Heart left ventricle (tissue), 16 donors: ENCODE measurements at places on chromosomes 5 and 9.
A peak's percentile ranks its signal among the peaks of the same experiment; 100 is the strongest.

GRCh38 chr5:61933787-61934626 is 372.0 kb upstream of the KIF2A start:
- no peak overlapping the region for H3K27ac ChIP-seq
- no peak overlapping the region for H3K4me3 ChIP-seq
- no peaks in the 10 kb centered on the region for H3K27me3 ChIP-seq
- H3K4me1 ChIP-seq: no peaks in the 10 kb centered on the region
- no peaks in the 10 kb centered on the region for H3K36me3 ChIP-seq

DNA sequence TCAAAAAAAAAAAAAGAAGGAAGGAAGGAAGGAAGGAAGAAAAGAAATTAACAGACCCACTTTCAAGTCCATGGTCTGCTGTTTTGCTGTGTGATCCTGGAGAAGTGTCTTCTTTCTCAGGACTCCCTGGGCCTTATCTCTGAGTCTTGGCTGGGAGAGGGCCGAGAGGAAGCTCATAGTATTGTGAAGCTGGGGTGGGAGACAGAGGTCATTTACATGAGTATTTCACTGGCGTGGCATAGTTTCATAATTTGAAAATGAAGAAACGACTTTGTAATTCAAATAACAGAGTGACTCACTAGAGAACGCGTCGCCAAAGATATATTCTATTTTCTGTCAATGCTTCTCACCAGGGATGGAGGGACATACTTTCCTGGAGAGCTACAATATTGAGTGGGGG is 2.4 kb upstream of the C9orf50 start:
- no peaks in the 10 kb centered on the region for H3K36me3 ChIP-seq
- DNase-seq: no peak

DNA sequence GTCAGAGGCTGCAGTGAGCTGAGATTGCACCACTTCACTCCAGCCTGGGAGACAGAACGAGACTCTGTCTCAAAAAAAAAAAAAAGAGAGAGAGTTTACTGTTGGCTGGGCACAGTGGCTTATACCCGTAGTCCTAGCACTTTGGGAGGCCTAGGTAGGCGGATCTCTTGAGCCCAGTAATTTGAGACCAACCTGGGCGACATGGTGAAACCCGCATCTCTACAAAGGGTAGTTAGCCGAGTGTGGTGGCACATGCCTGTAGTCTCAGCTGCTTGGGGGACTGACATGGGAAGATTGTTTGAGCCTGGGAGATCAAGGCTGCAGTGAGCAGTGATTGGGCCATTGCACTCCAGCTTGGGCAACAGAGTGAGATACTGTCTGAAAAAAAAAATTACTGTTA is 12.6 kb downstream of the HABP4 start:
- peaks cover 4% of the 10 kb centered on the region for H3K4me1 ChIP-seq

DNA sequence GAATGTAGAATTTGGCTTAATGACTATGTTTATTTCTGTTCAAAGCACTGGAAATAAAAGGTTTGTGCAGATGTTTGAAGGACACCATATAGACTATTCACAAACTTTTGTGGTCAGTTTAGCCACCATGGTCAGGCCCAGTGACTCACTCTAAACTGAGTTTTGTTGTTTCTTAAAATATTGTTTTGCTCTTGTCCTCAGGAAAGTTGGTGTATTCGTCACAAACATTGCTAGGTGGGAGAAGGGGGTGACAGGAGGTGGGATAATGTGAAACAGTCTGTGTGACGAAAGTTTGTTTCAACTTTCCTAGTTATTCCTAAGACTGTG is 35.0 kb upstream of the LIFR start:
- no peak overlapping the region for H3K4me3 ChIP-seq
- peaks cover 4% of the 10 kb centered on the region for H3K4me1 ChIP-seq
- H3K27ac ChIP-seq: no peak overlapping the region
- H3K36me3 ChIP-seq: no peaks in the 10 kb centered on the region

DNA sequence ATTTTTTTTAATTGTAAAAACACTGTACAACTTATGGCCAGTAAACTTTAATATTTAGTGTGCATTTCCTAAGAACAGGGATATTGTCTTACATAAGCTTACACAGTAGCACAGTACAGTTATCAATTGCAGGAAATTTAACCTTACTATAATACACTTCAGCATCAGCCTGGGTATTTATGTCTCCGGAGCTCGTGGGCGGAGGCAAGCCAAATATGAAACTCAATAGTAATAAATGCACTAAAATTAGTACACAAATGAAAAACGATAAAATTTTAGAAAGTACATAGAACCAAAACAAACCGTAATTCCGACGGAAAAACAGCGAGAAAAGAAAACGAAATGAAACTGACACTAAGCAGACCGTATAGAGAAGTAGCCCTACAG is 91.2 kb downstream of the ANXA2R start:
- no peaks in the 10 kb centered on the region for H3K36me3 ChIP-seq
- H3K27me3 ChIP-seq: peaks cover 69% of the 10 kb centered on the region
- no peak for DNase-seq
- H3K4me1 ChIP-seq: peaks cover 17% of the 10 kb centered on the region
- H3K4me3 ChIP-seq: peak overlapping the region; percentile 64

GRCh38 chr9:2367970-2368369 is 253.6 kb upstream of the VLDLR start:
- no peak overlapping the region for H3K27ac ChIP-seq
- no peaks in the 10 kb centered on the region for H3K4me1 ChIP-seq
- H3K36me3 ChIP-seq: no peaks in the 10 kb centered on the region
- no peaks in the 10 kb centered on the region for H3K27me3 ChIP-seq
- no peak overlapping the region for H3K4me3 ChIP-seq

GRCh38 chr9:100473276-100474081 is 530 bp downstream of the TMEFF1 start:
- no peaks in the 10 kb centered on the region for H3K27me3 ChIP-seq
- no peaks in the 10 kb centered on the region for H3K4me1 ChIP-seq
- no peak for DNase-seq
- no peak overlapping the region for H3K27ac ChIP-seq
- H3K36me3 ChIP-seq: no peaks in the 10 kb centered on the region

DNA sequence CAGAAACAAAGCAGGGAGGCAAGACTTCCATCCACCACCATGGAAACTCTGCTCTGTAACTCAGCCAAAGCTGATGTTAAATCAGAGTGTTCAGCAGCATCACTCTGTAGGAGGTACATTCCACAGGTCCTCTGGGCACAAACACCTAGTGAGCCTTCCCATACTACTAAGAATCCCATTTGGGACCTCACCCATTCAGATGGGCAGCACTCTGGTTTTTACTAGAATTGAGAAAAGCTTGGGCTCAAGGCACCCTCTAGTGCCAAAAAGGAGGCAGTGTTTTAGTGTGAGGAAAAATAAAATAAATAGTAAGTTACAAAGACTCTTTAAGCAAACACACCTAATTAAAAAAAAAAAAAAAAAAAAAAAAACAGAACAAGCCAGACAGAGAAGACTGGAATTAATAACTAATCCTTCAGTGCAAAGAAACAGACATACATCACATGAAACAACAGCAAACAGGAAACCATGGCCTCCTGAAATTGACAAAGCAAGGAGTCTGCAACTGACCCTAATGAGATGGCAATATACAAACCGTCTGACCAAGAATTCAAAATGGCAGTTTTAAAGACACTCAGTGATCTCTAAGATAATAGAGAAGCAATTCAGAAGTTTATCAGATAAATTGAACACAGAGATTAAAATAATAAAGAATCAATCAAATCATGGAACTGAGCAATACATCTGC is 159.5 kb downstream of the GNA14 start:
- no peak for DNase-seq
- H3K27me3 ChIP-seq: no peaks in the 10 kb centered on the region
- H3K27ac ChIP-seq: no peak overlapping the region
- no peaks in the 10 kb centered on the region for H3K4me1 ChIP-seq

- no peak overlapping the region for H3K27ac ChIP-seq
- H3K36me3 ChIP-seq: no peaks in the 10 kb centered on the region
- no peaks in the 10 kb centered on the region for H3K27me3 ChIP-seq
- H3K4me1 ChIP-seq: peaks cover 8% of the 10 kb centered on the region
- DNase-seq: no peak
Measured at GRCh38 chr9:115364991-115365390, 247.0 kb upstream of the TNC start.

- peaks cover 7% of the 10 kb centered on the region for H3K4me1 ChIP-seq
- no peaks in the 10 kb centered on the region for H3K27me3 ChIP-seq
- no peak for DNase-seq
- peaks cover 49% of the 10 kb centered on the region for H3K36me3 ChIP-seq
Measured at GRCh38 chr9:127885508-127886281, 8.2 kb upstream of the AK1 start.

DNA sequence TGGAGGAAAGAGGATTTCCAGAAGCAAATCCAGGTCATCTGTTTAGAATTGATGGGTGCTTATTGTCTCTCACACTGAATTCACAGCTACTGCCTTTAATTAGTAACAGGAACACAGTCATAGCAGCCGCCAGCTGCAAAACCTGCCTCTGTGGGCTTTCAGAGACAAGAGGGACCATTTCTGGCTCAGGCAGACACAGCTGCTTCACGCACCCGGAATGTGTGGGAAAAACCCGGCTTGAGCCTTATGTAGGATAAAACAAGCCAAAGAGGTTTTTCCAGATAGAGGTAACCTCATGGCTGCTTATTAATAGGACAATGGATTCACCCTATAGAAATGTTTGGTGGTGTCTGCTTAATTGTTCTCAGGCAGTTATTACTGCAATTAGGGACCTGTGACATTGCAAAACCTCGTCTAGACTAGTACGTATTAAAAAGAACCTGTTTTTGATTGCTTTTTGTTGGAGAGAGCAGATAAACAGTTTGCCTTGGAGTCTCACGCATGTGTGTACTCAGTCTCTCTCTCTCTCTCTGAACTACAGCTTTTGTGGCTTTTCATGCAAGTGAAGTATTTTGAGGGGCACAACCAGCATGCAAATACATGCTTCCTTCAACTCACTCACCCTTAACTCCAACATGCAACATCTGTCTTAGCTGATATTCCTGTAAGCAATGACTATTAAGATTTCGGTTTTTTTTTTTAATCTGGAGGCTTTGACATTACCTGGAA is 302.7 kb downstream of the PLK2 start:
- peak; percentile 55 for DNase-seq
- H3K27me3 ChIP-seq: no peaks in the 10 kb centered on the region
- H3K27ac ChIP-seq: peak overlapping the region; percentile 14
- H3K4me3 ChIP-seq: no peak overlapping the region
- H3K4me1 ChIP-seq: peaks cover 16% of the 10 kb centered on the region

GRCh38 chr5:91189480-91190313 is 193.4 kb downstream of the ARRDC3 start:
- H3K27me3 ChIP-seq: no peaks in the 10 kb centered on the region
- H3K4me1 ChIP-seq: peaks cover 8% of the 10 kb centered on the region
- H3K4me3 ChIP-seq: peak overlapping the region; percentile 42
- peak overlapping the region; percentile 16 for H3K27ac ChIP-seq
- no peaks in the 10 kb centered on the region for H3K36me3 ChIP-seq
- no peak for DNase-seq

GRCh38 chr9:31519011-31519410 is 865.4 kb upstream of the ACO1 start:
- H3K4me1 ChIP-seq: no peaks in the 10 kb centered on the region
- no peaks in the 10 kb centered on the region for H3K36me3 ChIP-seq
- no peak overlapping the region for H3K4me3 ChIP-seq
- no peaks in the 10 kb centered on the region for H3K27me3 ChIP-seq
- H3K27ac ChIP-seq: no peak overlapping the region

GRCh38 chr5:68405026-68405684 is 189.6 kb downstream of the PIK3R1 start:
- no peak for DNase-seq
- H3K4me1 ChIP-seq: no peaks in the 10 kb centered on the region
- no peak overlapping the region for H3K4me3 ChIP-seq
- H3K27ac ChIP-seq: no peak overlapping the region
- H3K36me3 ChIP-seq: no peaks in the 10 kb centered on the region

DNA sequence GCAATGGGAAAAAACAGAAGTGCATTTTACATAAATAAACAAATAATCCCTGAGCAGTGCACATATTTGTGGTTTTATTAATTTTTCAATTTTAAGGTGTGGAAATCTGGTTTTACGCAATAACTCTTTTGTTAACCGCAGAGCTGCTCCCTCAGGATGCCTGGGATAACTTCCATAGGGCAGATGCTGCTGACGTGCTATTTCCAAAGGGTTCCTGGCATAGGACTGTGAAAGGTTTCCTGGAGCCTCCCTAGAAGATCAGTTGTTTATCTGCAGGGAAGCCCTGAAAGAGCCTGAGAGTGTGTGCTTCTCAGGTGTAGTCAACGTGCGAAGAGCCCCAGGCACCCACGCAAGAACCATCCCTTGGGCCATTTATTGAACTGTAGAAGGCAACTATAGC is 443.5 kb downstream of the PLK2 start:
- H3K4me1 ChIP-seq: peaks cover 19% of the 10 kb centered on the region
- no peak overlapping the region for H3K4me3 ChIP-seq
- H3K27me3 ChIP-seq: no peaks in the 10 kb centered on the region
- no peak for DNase-seq
- no peaks in the 10 kb centered on the region for H3K36me3 ChIP-seq

DNA sequence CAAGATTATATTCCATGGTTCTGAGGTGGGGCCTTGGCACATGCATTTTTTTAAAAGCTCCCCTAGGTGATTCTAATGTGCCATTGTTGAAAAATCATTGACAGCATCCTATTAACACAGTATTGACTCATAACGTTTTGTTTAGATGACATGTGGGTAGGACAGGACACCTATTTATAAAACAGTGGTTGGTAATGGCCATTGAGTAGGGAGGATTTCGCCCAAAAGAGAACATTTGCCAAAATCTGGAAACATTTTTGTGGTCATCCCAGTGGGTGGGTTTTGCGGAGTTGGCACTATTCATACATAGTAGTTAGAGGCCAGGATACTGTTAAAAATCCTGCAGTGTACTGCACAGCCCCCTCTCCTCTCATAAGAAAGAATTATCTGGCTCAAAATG is 6.4 kb upstream of the CHD1 start:
- H3K27ac ChIP-seq: no peak overlapping the region
- H3K4me1 ChIP-seq: peaks cover 83% of the 10 kb centered on the region
- DNase-seq: no peak
- no peaks in the 10 kb centered on the region for H3K36me3 ChIP-seq
- no peaks in the 10 kb centered on the region for H3K27me3 ChIP-seq

DNA sequence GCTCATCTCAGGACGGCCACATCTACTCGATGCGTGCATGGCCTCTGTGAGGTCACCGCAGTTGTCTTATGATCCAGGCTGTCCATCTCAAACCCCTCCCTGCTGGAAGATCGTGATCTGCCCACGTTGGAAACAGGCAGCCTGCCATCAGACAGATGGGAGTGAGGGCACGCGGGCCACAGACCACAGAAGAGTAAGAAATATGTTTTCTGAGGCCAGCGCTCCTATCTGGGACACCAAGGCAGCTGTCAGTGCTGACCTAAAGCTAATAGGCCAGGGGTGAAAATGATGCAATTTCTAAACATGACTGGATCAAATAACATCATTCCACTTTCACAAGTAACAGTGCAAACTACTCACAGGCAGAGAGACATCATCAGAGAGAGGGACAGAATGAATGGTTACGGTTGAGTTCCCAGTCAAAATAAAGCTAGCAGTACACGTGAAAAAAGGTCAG is 57.1 kb upstream of the CER1 start:
- H3K27me3 ChIP-seq: no peaks in the 10 kb centered on the region
- no peak overlapping the region for H3K27ac ChIP-seq
- no peak for DNase-seq
- H3K4me3 ChIP-seq: no peak overlapping the region
- H3K4me1 ChIP-seq: no peaks in the 10 kb centered on the region
